ENCODE measurements at places on chromosomes 1 and 21.

- no peak for DNase-seq
These were observed 58.4 kb downstream of the PLXNA2 start for GRCh38 chr1:208185801-208186231.

DNA sequence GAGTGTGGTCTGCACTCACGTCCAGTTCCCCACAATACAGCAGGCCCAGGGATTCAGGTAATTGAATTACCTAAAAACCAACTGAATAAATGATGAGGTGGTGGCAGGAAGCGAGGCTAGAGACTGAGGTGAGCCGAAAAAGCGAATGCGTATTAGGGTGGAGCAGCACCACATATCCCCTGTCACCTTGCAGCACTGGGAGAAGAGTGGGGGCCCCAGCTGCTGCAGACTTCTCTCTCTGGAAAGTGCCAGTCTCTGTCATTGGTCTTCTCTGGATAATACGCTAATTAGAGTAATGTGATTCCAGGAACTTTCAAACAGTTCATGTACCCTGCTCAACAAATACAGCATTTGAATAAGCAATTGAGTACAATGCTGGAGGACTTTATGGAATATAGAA, 199.0 kb downstream of the RPS6KC1 start:
- no peak for DNase-seq

DNA sequence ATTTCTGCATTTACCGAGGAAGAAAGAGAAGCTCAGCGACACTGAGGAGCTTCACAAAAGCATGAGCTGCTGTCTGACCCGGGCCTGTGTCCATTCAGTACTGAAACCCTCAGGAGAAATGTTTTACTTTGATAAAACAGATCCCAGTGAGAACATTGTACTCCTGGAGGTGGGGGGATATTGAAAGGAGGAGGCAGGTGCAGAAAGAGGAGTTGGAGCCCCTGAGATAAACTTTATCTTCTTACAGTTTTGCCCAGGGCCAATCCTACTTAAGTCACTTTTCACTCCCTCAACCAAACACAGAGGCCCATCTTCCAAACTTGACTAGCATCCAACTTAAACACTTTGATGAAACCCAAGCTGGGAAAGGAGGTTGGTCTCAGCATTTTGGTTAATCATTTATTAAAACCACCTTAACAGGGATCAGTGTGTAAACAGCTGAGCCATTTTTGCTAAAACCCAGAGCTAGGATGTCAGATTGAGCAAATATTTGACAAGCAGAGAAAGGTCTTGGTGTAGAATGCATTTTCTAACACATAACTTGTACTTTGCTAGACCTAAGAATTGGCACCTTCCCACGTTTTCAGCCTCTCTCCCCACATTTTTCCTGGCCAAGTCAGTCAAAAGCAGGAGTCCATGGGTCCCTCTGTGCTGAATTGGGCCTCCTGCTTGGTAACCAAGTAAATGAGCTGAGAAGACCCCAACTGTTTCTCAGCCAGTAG, 32.5 kb upstream of the SARS1 start:
- DNase-seq = peak; percentile 80

DNA sequence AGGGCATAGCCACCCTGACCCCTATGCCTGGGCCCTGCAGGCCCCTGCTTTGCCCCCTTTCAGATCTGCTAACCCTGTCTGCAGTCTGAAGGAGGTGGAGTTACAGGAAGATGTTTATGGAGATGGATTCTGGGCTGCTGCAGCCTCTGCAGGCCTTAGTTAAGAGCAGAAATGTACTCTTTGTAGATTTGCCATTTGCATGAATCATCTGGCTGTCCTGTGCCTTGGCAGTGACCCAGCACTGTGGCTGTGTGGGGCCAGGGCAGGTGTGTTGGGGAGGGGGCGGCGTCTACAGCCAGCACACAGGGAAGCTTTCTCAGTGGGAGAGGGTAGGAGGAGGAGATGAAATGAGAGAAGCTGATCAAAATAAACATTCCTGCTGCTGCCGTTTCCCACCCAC, 867.3 kb downstream of the PLA2G4A start:
- DNase-seq = no peak

GRCh38 chr21:28124541-28124940, 868.1 kb downstream of the LTN1 start:
- no peak for DNase-seq

GRCh38 chr1:198278943-198279342, 122.1 kb downstream of the NEK7 start:
- no peak for DNase-seq

DNA sequence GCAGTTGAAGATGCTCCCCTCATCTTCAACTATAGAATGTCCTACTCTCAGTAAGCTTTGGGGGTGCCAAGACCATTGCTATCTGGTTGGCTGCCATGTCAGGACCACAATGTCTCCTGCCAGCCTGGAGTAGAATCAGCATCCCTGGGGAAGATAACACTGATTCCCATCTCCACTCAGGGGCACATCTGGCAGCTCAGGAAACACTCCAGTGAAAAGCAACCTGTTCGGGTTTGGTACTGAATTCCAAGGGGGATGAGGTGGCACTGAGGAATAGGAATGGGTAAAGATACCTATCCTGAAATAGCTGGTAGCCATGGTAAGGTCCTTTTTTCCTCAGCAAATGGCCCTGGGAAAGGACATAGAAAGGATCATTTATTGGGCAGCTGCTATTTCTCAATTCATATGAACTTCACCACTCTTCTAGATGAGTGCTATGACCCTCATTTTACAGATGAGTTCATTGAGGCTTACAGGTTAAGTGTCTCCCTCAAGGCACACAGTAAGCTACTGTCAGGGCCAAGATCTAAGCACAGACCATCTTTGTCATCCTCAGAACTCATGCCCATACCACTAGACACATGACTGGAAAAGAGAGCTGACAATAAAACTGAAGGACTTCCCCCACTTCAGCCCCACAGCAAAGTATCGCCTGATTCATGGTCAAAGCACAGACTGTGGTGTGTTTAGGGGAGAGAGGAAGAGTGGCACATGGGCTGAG, 31.4 kb downstream of the AK2 start:
- no peak for DNase-seq

DNA sequence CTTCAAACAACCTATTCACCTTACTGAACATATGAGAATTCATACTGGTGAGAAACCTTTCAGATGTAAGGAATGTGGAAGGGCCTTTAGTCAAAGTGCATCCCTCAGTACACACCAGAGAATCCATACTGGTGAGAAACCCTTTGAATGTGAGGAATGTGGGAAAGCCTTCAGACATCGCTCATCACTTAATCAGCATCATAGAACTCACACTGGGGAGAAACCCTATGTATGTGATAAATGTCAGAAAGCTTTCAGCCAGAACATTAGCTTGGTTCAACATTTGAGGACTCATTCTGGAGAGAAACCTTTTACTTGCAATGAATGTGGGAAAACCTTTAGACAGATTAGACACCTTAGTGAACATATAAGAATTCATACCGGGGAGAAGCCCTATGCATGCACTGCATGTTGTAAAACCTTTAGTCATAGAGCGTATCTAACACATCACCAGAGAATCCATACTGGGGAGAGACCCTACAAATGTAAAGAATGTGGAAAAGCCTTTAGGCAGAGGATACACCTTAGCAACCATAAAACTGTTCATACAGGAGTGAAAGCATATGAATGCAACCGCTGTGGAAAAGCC, 13.2 kb upstream of the EXO5 start:
- DNase-seq = no peak

DNA sequence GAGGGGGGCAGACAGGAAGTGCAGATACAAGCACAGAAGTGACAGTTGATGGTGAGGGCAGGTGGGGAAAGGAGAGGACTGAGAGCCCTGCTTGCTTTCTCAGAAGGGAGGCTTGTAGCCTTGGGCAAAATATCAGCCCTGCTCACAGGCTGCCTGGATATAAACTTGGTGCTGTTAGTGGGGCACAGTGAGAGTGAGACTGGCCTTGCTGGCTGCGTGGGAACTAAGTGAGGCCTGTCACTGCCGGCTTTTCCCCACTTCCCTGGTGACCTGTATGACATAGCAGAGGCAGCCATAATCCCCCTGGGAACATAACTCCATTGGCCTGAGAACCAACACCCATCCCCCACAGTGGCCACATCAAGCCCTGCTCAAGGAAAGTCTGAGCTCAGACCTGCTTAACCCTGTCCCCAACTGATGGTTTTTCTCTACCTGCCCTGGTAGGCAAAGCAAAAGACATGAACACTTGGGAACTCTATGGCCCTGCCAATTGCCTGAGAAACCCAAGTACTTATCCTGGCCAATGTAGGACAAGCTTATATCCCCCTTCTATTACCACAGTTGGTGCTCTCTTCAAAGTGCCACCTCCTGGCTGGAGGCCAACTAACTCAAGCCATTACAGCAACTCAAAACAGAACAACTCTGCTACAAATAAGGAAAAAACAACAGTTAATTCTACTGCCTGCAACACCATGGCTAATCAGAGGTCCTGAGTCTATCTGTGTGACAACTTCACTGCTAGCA, 472.7 kb downstream of the PLPP3 start:
- no peak for DNase-seq

DNA sequence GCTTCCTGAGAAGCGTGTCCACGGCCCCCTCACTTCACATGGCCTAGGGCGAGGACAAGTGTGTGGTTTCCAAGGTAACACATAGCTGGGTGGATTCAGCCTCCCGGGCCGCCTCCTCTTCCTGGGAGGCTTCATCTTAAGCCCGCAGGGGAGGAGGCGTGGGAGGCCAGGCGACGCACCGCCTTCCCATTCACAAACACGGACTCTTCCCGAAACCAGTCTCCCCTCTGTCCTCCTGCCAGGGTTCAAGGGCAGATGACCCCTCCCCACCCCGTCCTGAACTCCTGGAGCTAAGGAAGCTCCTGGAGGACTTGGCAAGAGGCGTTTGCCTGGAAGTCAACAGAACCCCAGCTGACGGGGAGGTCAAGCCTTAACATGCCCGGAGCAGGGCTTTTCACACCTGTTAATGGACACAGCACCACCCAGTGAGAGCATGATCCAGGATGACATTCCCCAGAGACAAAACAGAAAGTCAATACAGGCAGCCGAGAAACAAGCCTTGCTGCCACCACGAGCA, 56.7 kb downstream of the KCNN3 start:
- DNase-seq = no peak

DNA sequence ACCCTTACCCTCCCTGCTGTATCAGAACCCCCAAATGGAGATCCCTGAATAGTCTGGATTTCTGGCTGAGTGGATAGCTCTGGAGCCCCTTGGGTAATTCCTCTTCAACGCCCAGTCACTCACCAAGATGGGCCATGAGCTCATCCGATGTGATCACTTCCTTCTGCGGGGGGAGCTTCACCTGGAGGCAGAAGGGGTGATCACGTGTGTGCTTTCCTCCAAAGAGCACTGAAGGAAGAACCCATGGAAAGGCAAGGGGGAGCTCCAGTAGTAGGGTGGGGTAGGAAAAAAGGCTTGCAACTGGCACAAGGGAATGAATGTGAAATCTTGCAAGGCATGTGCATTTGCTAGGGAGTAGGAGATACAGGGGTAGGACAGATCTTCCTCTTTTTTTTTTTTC, 5.1 kb downstream of the MINDY1 start:
- no peak for DNase-seq

- no peak for DNase-seq
These were observed 205.0 kb upstream of the GRIK3 start for GRCh38 chr1:37239225-37239740.

DNA sequence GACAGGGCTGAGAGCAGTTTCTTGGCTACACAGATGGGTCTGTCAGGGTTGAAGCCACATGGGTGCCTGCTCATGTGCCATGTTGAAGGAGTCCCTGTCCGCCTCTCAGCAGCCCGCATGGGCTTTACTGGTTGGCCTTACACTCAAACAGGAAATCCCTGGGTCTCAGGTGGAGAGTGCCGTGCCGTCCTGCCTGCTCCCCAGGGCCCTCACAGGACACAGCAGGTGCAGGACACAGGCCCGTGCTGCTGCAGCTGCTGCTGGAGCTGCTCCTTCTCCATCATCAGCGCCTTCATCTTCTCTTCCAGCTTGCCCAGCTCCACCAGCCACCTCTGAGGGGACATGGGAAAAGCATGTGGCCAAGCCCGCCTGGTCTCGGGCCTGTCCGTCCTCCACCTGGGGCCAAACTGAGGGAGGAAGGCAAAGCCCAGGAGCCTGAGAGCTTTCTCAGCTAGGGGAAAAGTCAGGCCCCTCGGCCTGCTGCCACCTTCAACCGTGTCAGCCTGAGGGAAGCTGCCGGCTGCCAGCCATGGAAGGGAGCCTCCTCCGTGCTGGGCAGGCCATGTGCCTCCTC, 5.5 kb downstream of the SLFNL1 start:
- no peak for DNase-seq

DNA sequence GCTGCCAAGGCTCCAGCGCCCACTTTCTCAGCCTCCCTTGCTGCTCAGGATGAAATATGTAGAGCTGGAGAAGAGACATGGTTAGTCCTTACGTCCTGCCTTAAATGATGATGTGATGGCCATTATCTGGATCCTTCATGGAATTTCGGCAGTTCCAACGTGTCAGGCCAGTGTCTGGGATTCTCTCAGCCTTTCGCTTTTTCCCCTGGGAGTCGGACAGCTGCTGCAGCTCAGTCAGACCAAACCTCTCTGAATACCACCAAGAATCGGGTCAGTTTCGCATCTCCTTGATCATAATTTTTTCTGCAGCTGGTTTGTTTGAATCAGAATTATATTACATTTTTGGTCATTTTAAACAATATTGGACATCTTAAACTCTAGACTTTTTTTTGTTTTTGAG, 22.3 kb upstream of the KLHDC8A start:
- DNase-seq = no peak

GRCh38 chr1:231786126-231786525, 159.5 kb downstream of the DISC1 start:
- DNase-seq = no peak

DNA sequence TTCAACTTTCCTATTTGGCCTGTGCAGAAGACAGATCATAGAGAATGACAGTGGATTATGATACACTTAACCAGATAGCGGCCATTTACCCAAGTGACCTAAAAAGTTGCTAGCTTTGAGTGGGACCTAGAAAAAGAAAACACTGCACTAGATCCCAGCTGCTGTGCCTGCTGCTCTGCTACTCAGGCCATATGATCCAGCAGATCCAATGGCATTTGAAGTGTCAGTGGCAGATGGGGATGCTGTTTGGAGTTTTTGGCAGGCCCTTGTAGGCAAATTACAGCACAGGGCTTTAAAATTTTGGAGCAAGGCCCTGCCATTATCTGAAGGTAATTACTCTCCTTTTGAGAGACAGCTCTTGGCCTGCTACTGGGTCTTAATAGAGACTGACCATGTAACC, 74.0 kb upstream of the KCNE2 start:
- no peak for DNase-seq

DNA sequence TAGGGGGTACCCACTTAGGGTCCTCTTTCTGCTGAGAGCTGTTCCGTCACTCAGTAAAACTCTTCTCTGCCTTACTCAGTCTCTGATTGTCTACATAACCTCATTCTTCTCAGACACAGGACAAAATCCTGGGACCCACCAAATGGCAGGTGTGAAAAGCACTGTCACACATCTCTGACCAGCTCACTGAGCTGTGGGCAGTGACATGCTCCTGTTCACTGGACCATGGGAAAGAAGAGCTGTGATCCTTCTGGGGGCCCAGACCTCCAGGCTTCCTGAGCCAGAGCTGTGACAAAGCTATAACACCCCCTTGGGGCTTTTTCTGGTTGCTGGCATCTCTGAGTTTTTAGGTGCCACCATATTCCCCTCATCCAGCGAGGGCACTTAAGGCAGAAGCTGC, 115.7 kb downstream of the NTPCR start:
- DNase-seq = no peak

GRCh38 chr1:61181067-61182038, 99.0 kb downstream of the NFIA start:
- no peak for DNase-seq

GRCh38 chr1:221708076-221708571, 33.8 kb downstream of the DUSP10 start:
- DNase-seq = no peak

- DNase-seq = no peak
These were observed 460.5 kb upstream of the ADGRL2 start for GRCh38 chr1:81340239-81340638.

- no peak for DNase-seq
These were observed 246.5 kb downstream of the LTN1 start for GRCh38 chr21:28746166-28746565.

All from HuH-7.5 (cell line).